ENCODE measurements at places on chromosomes 16 and 17. TPM values are rescaled to one million over a fixed set of nuclear protein-coding genes. Genes with fewer than 3 reads are reported as not detected.

GRCh38 chr17:2259769-2260536, 43.6 kb downstream of the SMG6 start:
- no peak for DNase-seq

Gene LRRC46
- polyA plus RNA-seq = 2.3 TPM

Gene KLHL11
- 9.8 TPM for polyA plus RNA-seq

- DNase-seq = no peak
These were observed 6.8 kb downstream of the ZNF750 start for GRCh38 chr17:82832881-82833475.

- DNase-seq = no peak
These were observed 858 bp upstream of the TELO2 start for GRCh38 chr16:1492082-1492922.

DNA sequence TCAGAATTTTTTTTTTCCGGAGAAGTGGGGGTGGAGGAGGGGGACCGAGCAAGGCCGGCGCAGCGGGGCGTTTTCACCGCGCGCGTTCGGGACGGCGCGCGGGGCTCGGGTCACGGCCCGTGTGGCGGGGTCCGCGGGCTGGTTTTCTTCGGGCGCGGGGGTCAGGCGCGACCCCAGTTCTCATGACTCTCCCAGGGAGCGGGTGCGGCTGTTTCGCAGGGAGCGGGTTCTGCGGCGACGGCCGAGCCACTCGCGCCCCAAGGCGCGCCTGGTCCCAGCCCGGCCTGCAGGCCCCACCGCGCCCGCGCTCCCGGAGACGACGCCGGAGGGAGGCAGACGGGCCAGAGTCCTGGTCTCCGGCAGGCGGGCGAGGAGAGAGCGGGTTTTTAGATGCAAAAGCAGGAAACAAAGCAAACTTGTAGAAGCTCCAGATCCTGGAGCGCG, 1.0 kb downstream of the BAHCC1 start:
- no peak for DNase-seq

Gene ALDH3A1
- polyA plus RNA-seq = not detected

DNA sequence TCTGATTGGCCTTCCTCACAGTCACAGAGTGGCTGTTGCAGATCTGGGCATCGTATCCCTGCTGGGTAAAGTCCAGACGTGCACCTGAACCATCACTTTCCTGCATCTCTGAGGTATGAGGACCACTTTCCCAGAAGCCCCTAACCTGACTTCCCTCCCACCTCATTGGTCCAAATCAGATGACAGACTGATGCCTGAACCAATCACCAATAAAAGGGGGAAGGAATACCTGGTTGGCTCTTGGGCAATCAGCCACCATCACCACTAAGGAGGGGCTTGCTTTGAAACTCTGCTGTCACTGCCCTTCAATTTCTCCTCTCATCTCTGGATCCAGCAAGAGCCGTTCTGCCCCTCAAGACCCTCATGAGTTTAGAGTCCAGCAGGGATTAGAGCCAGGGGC, 13.6 kb upstream of the WFDC1 start:
- no peak for DNase-seq

- DNase-seq = no peak
These were observed 6.2 kb upstream of the ABCA8 start for GRCh38 chr17:68961214-68961882.

Gene CCL16
- not detected for polyA plus RNA-seq

DNA sequence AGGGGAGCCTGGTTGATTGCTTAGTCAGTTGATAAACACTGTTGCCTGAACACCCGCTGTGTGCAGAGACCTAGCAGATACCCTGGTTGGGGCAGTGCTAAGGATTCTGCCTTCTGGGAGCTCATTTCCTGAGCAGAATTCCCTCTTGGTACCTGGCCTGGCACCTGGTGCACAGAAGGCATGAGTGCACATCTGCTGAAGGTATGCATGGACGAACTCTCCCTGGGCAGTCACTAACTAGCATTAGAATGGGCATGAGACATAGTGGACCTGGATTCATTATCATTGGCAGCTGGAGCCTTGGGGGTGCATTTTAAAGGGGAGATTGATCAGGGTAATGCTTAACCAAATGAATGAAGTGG, 13.1 kb downstream of the ADCY7 start:
- DNase-seq = no peak

Gene CENPX
- 56.1 TPM for polyA plus RNA-seq

Gene BAHCC1
- not detected for polyA plus RNA-seq

Gene ITGAL
- 28.0 TPM for polyA plus RNA-seq

- no peak for DNase-seq
These were observed 263.1 kb downstream of the SEC14L1 start for GRCh38 chr17:77403854-77404253.

Gene PTGES3L
- polyA plus RNA-seq = 0.33 TPM

GRCh38 chr16:78791011-78791410, 691.6 kb downstream of the WWOX start:
- DNase-seq = no peak

Gene PPP1R1B
- polyA plus RNA-seq = not detected

Measured in naive B cell (primary cell).